ENCODE measurements at places on chromosomes 12 and 14.

DNA sequence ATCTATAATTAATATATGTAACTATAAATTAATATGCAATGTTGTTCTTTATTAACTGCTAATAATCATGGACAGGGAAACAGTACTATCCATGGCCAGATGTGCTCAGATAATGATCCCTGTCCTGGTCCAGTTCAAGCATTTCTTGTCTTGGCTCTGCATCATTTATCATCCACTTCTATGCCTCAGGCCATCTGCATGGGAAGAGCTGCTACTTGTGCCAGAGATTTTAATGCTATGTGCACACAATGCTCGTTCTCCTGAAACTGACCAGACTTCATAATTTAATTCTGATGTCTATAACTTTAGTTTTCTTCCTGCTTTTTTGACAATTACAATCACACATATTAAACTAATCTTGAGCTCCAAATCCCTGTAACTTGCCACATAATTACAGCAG is 11.2 kb upstream of the TMX1 start:
- no peak for DNase-seq

DNA sequence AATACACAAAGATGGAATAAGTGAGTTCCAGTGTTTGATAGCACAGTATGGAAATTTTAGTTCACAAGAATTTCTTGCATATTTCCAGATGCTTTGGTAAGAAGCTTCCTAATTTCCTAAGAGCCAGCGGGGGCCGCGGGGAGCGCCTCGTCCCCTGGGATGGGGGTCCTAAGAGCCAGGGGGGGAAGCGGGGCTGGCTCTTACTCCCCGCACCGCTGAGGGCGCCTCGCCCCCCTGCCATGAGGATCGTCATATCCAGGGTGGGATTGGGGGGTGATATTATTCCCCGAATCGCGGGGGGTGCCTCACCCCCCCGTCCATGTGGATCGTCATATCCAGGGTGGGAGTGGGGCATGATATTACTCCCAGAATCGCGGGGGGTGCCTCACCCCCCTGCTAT is 100.5 kb upstream of the GNG2 start:
- no peak for DNase-seq

DNA sequence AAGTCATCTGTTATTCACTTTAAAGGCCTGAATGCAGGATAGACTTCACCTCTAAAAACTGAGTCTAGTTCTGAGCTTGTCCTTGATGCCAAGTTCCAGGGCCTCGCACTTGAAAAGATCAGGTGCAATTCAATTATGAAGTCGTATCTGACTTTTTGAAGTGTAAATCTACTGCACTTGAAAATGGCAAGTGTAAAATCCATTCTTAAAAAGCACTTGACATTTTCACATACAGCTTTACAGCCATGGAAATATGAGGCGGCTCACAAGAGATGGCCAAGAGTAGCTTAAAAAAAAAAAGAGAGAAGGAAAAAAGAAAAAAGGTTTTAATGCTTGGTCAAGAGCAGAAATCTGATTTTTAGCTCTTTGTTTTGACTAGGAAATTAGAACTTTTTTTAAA is 172.5 kb downstream of the GXYLT1 start:
- DNase-seq: no peak

DNA sequence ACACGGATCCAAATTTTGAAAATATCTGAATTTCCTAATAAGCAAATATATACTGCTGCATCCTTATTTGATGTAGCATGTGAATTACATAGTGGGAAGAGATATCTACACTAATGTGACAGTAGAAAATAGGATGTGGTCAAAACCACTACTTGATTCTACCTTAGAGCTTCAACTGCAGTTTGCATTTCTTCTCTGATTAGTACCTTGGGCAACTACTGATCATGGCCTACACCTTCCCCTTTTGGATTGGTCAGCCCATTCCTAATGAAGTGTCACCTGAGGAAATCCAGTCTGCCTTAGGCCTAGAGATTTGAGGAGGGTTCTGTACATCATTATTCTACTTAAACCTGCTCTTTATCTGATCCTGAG is 10.7 kb downstream of the LLPH start:
- DNase-seq: no peak

DNA sequence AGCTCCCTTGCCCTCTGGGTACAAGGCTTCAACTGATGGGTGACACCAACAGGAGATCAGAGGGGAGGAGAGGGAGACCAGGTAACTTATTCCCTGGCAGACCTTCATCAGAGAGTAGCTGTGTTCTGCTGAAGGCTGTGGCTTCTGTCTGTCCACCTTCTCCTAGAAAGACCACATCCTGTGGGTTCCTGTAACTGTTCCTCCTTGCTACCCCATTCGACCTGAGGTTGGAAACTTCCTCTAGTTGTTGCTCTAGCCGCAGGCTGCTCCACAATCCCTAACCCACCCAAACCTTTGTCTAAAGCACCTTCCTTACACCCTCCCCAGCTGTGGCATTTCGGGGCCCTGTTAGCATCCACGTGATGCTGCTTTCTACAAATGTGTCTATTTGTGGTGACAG is 454.2 kb downstream of the DPF3 start:
- no peak for DNase-seq

- DNase-seq: no peak
These were observed 6.7 kb upstream of the PPP4R3A start for GRCh38 chr14:91516663-91517388.

GRCh38 chr12:19014240-19014639 is 115.3 kb upstream of the PLEKHA5 start:
- DNase-seq: no peak

DNA sequence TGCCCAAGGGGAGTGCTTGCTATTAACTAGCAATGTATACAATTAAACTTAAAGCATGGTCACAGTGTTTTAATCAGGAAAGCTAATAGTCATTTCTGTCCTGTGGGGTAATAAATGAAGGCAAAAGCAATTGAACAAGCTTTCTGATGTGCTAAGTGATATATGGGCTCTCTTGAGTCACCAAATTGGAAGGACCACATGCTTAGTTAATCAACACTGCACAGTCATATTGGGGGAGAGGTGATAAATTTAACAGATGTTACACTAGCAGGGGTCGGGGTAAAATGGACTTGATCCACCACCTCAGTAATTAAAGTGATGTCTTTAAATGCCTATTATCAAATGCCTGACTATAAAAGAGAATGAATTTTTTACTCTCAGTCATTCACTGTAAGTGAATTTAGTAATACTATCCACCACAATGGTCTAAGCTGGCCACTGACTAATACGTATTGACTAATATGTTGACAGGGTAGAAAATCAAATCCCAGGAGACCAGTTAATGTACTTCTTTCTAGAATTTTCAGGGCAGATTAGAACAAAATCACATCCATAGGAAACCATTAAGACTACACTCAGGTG is 736.3 kb downstream of the RPS29 start:
- no peak for DNase-seq

GRCh38 chr14:22476005-22476751 is 112.8 kb downstream of the DAD1 start:
- DNase-seq: no peak

GRCh38 chr12:104985206-104985605 is 910 bp upstream of the NOPCHAP1 start:
- no peak for DNase-seq

DNA sequence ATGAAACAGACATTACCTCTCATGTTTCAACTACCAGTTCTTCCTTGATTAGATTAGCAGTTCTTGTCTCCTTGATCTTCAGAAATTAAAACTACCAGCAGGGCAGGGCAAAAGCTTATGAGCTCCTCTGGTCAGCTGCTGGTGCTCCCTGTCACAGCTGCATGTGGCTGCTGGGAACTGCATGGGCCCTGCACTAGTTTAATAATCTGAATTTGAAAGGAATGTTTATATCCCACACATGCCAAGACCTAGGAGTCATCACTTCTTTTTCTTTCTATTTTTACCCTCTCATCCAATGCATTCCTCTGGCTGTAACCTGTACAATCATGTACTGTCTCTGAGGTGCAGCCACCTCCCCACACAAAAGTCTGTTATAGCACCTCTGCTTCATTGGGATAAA is 73.9 kb downstream of the ARMH4 start:
- DNase-seq: no peak

GRCh38 chr12:29726321-29726692 is 57.4 kb downstream of the TMTC1 start:
- DNase-seq: no peak

GRCh38 chr12:19397534-19397933 is 41.8 kb upstream of the AEBP2 start:
- no peak for DNase-seq

GRCh38 chr12:90027041-90027440 is 318.4 kb upstream of the ATP2B1 start:
- no peak for DNase-seq

GRCh38 chr12:64660237-64661018 is 50.1 kb downstream of the RASSF3 start:
- no peak for DNase-seq

DNA sequence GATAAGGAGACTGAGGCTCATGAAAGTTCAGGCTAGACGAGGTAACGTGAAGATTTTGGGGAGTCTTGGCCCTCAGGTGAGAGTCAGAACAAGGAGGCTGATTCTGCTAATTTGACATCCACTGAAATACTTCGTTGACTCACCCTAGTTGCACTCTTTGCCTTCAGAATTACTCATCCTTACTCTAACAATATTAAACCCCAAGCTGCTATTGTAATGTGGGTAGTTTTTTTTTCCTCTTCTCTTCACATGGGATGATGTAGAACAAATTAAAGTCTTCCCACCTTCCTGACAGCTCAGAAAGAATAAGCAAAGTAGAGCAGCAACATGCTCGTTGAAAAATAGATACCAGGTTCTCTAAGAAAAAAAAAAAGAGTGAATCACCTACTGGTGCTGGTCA is 22.0 kb upstream of the SRRM4 start:
- no peak for DNase-seq

GRCh38 chr14:51357250-51357649 is 117.2 kb downstream of the TMX1 start:
- DNase-seq: no peak

Data from stimulated activated CD4-positive, alpha-beta T cell treated with anti-CD3 and anti-CD28 coated beads, Interleukin-2, amount 100 ng/mL, for 24 hours (primary cell).